ENCODE measurements at places on chromosomes 7 and 10.

- no peak for DNase-seq
Measured at GRCh38 chr7:8384901-8385300, 48.5 kb upstream of the NXPH1 start.

DNA sequence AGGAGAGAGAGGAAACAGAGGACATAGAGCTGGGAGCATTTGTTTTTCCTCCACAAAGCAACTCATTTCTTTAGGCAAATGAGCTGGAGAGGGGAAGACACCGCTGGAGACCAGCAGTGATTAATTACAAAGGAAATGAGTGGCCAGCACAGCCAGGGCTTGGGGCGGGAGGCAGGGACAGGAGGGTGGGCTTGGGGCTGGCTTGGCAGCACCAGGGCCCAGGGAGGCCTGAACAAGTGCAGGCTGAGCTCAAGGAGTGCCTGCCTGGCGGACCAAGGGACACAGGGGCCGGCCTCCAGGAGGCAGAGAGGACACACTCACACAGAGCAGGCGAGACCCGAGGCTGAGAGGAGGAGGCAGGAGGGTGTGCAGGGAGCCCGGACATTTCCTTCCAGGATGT, 149.0 kb upstream of the UNC5B start:
- DNase-seq, result no peak

DNA sequence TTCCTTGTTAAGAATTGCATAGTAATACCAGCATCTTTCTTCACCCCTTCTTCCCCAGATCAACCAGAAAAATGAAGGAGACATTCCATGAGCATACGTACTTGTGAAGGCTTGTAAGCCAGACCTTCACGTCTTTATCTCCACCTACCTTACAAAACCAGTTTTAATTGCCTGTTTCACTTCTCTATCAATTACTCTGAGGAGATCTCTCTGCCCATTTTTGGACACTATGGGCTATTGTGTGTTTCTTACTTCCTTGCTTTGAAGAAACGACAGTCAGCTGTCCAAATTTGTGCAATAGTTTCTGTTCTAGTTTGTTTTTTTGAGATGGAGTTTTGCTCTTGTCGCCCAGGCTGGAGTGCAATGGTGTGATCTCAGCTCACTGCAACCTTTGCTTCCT, 349.7 kb upstream of the MBL2 start:
- DNase-seq, result no peak

DNA sequence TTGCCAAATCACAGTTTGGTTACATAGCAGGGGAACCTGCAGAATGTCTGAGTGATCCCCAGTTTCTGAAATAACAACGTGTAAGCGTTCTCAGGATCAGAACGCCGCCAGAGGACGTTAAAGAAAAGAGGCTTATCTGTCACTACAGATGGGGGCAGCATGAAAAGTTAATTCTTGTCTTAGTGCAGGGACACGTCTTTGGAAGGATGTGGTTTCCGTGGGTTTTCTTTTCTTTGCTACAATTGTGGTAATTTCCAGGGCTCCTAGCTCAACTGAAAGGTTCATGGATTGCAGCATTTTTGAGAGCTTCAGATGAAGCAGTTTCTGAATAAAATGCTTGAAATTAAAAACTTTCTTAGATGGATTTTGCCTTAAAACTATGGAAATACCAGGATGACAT, 106.6 kb downstream of the PRKCQ start:
- no peak for DNase-seq

DNA sequence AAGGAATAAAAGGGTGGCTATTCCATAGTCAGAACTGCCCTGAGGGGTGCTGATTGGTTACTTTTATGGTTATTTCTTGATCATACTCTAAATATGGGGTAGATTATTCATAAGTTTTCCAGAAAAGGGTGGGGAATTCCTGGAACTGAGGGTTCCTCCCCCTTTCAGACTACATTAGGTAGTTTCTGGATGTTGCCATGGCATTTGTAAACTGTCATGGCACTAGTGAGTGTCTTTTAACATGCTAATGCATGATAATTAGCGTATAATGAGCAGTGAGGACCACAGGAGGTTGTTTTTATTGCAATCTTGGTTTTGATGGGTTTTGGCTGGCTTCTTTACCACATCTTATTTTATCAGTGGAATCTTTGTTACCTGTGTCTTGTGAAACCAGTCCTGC, 26.5 kb upstream of the POT1 start:
- no peak for DNase-seq

- DNase-seq, result no peak
Measured at GRCh38 chr10:75395066-75395931, 6.3 kb downstream of the ZNF503 start.

- no peak for DNase-seq
Measured at GRCh38 chr7:98877692-98878364, 504 bp upstream of the TRRAP start.

- no peak for DNase-seq
Measured at GRCh38 chr7:154383045-154383444, 330.8 kb downstream of the DPP6 start.

All from right renal cortex interstitium (tissue), 3 donors.